ENCODE measurements at places on chromosomes 12 and 14. TPM values are rescaled to one million over a fixed set of nuclear protein-coding genes. Genes with fewer than 3 reads are reported as not detected.

ENO2 gene
- total RNA-seq, result 57.9 TPM

- no peak for DNase-seq
Measured at GRCh38 chr12:77274926-77275325, 209.6 kb upstream of the E2F7 start.

FAIM2 gene
- total RNA-seq, result 2.8 TPM

DNA sequence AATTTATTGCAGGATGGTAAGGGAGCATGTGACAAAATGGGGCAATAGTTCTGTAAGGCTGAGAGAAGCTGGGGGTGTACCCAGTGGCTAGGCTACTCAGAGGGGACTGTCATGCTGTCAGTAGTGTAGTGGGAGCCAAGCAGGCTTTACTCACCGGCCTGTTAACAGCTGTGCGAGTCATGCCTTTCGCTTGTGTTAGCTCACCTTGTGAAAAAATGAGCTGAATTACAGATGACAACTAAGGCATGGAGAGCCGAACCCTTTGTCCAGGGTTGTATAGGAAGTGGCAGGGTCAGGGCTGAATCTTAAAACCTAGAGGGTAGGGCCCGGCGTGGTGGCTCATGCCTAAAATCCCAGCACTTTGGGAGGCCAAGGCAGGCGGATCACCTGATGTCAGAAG lies 37.9 kb downstream of the SH2B3 start:
- no peak for DNase-seq

DNA sequence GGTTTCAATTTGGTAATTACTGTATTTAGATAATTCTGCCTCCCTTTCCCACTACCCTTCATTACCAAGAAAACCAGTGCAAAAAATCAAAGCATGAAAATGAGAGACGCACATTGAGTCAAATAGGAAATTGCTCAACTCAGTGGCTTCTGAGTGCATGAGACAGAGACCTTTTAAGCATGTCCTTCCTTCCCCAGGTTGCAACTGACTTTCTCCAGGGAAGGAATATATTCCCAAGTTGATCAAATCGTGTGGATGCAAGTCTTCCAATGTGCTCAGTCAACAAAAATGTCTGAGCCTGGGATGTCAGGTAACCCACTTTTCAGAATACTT lies 12.9 kb downstream of the BMP4 start:
- no peak for DNase-seq

DNA sequence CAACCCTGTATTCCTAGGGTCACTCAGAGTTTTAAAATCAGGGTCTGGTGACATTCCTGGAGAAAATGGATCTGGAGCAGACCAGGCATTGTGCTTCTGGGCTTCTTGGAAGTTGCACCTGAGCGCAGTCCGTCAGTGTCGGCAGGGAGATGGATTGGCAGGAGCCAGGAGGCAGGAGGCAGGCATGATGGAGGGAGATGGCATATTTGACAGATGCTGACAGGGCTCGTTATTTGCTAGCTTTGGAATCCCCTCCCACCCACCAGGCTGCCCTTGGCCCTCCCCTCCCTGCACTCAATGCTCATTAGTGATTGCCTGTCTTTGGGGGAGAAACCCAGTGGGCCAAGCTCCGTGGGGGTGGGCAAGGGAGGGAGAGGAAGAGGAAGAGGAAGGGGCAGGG lies 4.7 kb downstream of the CISTR start:
- DNase-seq, result no peak

DNA sequence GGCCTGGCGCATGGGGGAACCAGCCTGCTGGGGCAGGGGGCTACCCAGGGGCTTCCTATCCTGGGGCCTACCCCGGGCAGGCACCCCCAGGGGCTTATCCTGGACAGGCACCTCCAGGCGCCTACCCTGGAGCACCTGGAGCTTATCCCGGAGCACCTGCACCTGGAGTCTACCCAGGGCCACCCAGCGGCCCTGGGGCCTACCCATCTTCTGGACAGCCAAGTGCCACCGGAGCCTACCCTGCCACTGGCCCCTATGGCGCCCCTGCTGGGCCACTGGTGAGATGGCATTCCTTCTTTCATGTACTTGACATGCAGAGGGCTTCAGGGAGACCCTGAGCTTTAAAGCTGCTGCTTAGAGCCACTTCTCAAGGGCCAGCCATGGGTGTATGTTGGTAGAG lies 9.0 kb downstream of the LGALS3 start:
- DNase-seq, result no peak

GRCh38 chr14:90551070-90551704 lies 154.4 kb downstream of the CALM1 start:
- no peak for DNase-seq

ADAMTS20 gene
- not detected for total RNA-seq

- no peak for DNase-seq
Measured at GRCh38 chr14:83289896-83290295, 1756.2 kb upstream of the SEL1L start.

KCNJ8 gene
- total RNA-seq, result 8.1 TPM

- DNase-seq, result no peak
Measured at GRCh38 chr12:104498211-104498801, 41.6 kb downstream of the CHST11 start.

GRCh38 chr14:61177279-61178225 lies 103.6 kb downstream of the TMEM30B start:
- DNase-seq, result no peak

FBLN5 gene
- total RNA-seq, result 824 TPM

DNA sequence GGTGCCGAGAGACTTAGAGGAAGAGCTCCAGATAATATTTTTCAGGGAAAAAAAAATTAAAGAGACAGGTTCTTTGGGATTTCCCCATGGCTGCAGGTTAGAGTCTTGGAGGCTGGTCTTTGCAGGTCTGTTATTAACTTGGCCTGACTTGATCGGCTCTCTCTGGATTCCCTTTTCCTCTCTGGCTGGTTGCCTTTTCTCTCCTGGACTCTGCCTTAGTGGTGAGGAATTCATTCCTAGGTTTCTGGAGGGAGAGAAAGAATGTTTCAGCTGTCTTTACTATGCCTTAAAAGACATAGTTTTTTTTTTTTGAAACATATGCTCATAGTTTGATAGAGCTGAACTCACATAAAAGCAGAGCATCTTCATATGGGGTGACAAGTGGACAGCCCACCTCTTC lies 336.3 kb downstream of the BMP4 start:
- DNase-seq, result no peak

- DNase-seq, result no peak
Measured at GRCh38 chr12:102543494-102544485, 63.4 kb upstream of the IGF1 start.

GRCh38 chr14:99507860-99508640 lies 26.8 kb downstream of the CCNK start:
- DNase-seq, result no peak

GPRC5D gene
- not detected for total RNA-seq

GRCh38 chr14:54338696-54339317 lies 58.0 kb upstream of the CDKN3 start:
- no peak for DNase-seq

RTN1 gene
- total RNA-seq, result 129 TPM

DNA sequence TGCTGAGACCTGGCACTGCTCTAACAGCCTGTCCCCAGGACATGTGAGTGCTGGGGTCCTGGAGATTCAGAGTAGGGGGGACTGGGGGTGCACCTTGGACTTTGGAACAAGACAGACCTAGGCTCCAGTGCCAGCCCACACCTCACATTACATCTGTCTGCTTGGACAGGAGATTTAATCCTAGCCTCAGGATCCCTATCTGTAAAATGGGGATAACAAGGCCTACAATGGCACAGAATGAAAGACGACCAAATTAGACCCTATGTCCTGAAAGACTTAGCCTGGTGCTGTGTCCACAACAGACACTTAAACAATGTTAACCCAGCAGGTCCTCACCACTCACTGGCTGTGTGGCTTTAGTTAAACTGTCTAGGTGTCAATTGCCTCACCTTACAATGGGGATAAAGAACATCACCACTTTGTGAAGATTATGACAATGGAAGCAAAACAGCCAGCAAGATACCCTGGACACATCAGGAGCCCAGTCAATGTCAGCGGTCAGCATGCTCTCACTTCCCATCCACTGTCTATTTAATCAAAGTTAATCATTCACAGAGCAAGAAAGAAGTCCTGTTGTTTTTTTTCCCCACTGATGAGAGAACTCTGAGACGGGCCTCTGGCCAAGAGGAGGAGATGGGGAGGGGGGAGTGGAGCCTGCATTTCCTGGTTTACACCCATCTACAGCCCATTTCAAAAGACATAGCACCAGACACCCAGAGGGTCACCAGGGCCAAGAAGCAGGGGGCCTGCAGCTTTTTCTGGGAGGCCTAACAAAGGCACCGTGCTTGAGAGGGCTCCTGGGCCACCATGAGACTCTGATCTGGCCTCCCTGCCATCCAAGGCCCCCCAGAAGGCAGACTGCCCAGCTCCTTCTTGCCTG lies 40.6 kb downstream of the ACTN1 start:
- no peak for DNase-seq

DNA sequence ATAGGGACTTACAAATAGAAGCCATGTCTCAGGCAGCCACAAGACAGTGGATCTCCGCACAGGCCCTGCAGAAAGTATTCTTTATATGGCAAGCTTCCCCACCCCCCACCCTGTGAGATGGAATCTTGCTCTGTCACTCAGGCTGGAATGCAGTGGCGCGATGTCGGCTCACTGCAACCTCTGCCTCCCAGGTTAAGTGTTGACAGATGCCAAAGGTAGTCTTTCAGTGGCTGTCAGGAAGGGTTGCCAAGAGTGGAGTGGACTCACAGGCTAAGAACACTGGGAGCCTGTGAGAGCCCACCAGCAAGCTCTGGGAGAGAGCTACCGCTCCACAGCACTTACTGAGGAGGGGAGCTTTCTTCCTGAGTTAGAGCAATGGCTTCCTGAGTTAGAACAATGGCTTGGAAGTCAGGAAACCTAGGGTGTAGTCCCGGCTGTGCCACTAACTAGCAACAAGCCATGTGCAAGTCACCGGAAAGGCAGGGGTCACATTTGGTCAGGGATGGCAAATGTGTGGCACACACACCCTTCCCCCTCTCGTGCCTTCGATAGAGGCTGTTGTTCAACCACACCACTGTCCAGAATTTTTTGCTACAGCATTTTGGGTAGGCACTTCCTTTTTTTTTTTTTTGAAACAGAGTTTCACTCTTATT lies 2.6 kb downstream of the RNASE1 start:
- no peak for DNase-seq

DNA sequence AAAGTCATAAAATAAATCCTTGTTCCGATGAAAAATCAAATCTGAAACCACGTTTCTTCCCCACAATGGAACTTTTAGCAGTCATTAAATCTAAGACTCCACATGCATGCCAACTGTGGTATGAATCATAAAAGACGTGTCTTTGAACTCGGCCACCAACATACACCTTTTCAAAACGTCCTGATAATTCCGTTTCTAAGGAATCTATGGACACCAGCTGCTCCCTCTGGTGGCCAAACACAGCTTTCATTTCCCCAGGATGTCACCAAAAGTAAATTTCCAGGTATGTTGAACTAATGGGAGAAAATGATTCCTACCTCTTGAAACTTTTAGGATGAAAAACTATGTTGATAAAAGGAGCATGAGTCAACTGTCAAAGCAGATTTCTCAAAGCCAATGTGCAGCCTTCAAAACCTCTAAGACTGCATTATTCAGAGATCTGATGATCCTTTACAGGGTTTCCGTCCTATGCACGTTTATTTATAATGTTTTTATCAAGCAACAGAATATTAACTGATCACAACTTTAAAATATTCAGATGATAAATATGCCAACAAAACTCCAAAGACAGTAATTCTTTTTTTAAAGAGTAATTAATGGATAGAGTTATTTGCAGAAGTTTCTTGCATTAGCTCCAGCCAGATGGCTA lies 96.2 kb downstream of the CIT start:
- DNase-seq, result no peak

GRCh38 chr12:81596558-81596957 lies 162.6 kb downstream of the PPFIA2 start:
- no peak for DNase-seq

- DNase-seq, result no peak
Measured at GRCh38 chr14:69068744-69069421, 84.0 kb downstream of the DCAF5 start.

ARHGAP9 gene
- 32.5 TPM for total RNA-seq

DNA sequence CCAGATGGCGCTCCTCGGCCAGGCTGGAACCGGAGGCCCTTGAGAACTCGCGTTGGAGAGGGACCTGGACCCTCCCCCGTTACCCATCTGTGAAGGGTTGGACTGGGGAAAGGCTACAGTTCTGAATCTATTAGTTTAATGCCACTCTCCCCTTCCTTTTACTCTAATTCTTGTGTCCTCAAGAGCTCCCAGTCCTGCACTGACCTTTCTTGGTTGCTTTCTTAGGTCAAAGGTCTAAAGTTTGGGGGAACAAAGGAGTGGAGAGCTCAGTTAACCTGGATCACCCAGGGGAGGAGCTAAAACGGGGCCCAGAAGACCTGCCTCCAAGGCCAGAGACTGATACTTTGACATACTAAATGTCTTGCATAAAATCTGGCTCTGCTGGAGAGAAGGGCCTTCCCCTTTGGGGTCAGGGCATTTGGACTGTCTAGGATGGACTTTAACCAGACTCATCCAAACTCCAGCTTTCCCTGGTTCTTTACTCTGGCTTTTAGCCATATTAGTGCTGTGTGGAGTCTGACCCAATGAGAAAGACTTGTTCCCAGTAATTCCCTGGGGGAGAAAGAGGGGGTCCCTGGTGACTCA lies 923 bp upstream of the MLF2 start:
- no peak for DNase-seq

SPIC gene
- not detected for total RNA-seq

DNA sequence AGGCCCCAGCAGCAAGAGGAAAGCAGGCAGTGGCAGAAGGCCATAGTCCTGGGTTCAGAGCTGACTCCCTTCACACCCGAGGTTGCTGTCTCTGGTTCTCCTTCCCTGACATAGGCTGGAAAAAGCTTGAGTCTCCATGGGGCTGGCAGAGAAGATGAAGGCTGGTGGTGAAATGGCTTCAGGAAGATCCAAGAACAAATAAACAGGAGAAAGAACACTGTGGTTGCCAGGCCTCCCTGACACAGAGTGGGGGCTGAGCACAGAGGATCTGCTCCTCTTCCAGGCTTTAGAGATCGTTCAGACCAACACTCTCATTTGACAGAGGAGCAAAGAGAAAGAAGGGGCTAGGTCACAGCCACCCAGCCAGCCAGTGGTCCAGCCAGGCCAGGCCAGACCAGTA lies 14.3 kb downstream of the HDAC7 start:
- no peak for DNase-seq

DNA sequence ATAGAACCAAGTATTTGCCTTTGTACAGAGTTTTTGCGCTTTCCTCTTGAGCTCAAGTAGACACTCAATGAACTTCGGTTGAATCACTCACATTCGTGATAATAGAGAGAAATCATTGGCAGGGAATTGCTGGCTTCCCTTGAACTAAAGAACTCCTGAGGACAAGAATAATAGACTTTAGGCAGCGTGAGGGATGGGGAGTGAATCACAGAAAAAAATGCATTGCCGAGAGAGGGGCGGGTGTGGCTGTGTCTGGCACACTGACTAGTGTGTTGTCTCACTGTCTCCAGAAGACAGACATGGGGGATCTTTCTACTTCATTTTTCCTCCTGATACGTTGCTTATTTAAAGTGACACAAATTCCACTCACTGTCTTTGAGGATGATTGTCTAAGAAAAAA lies 805.2 kb downstream of the BCL11B start:
- no peak for DNase-seq

GYS2 gene
- not detected for total RNA-seq

Measured in thoracic aorta (tissue), 2 donors.